ENCODE measurements at places on chromosomes 3 and 15.

GRCh38 chr3:46954178-46954577, 22.4 kb downstream of the CCDC12 start:
- no peak for DNase-seq

- no peak for DNase-seq
Observed at GRCh38 chr15:33008284-33008995, 186.1 kb downstream of the FMN1 start.

DNA sequence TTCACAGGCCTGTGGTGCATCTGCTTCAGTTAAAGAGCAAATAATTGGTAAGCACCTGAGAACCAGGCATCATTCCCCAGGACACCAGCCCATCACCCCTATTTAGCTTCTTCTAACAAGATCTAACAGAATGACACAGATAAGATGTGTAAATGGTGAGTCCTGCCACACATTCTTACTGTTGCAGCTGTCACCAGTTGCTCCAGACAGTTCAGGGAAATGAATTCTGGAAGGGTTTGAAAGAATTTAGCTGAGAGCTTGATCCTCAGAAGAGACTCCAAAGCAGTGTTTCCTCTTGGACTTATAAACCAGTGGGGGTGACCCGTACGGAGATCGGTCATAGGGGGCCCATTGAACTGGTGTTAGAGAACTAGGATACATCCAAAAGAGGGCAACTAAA, 238.0 kb downstream of the MEX3B start:
- DNase-seq: no peak

GRCh38 chr3:171944118-171945016, 95.0 kb upstream of the FNDC3B start:
- no peak for DNase-seq

DNA sequence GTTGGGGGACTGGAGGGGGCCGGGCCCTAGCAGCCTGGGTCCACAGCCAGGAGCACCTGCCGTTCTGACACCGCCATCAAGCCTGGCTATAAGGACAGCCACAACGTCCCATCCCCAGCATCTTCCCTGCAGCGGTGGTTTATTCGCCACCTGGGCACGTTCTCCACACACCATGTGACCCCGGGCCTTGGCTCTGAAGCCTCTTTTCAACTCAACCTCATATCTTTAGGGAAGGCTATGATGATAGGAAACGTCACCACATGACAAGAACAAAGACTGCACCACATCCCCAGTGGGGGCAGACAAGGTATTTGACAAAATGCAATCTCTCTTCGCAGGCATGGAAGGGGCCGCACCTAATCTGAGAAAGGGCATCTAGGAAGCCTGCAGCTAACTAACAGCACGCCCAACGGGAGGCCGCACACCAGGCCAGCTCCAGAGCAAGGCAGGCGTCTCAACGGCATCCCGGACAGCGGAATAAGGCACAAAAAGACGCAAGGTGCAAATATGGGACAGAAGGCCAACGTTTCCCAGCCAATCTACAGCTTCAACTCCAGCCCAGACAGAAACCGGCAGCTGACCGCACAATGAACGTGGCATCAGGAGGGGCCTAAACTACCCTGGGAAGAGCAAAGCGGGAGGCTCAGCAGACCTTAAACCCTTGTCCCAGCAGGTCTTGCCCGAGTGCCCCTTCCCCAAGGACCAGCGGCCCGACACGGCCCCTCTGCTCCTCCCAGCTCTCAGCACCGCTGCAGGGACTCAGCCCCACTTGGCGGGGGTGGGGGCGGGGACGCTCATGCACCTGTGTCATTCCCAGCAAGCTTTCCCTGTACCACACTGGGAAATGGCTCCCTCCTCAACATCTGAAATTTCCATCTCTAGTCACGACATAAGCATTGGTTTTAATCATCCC, 41.9 kb downstream of the NIPA2 start:
- no peak for DNase-seq

GRCh38 chr3:150439657-150440056, 31.6 kb downstream of the TSC22D2 start:
- DNase-seq: no peak

DNA sequence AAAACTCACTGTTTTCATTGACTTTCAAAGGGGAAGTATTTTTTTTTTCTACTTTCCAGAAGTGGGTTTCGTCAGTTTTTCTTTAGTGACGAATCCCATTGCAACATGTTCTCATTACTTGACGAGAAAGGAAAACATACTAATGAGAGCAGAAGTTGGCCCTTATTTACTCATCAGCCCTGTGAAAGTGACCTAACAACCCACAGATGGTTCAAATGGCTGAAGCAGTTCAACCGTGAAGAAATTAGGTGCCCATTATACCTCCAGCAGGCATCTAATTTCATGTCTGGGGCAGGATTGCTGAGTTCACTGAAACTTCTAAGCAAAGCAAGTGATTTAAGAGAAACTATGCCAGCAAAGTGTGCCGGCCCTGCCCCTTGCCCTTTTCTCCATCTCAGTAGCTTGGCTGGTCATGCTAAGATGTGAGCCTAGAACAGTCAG, 9.0 kb downstream of the AQP9 start:
- DNase-seq: no peak

DNA sequence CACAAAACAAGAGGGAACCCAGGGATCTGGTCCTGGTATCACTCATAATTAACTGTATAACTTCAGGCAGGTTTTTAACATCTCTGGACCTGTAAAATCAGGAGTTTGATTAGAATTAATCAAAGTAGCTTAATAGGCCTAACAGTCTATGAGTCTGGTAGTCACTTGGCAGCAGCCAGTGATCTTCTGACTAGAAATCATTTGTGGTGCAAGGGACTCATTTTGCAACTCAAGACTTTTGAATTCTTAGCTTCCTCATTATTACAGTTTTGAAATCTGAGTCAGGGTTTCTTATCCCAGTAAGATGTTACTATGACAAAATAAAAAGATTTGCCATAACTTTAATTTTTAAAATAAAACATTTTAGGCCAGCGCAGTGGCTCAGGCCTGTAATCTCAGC, 70.8 kb downstream of the TMCC1 start:
- no peak for DNase-seq

- DNase-seq: peak; percentile 73
Observed at GRCh38 chr3:69200384-69201068, 78.1 kb upstream of the LMOD3 start.

GRCh38 chr15:43896543-43896942, 69.7 kb downstream of the WDR76 start:
- no peak for DNase-seq

- no peak for DNase-seq
Observed at GRCh38 chr3:192825657-192826200, 91.9 kb downstream of the MB21D2 start.

GRCh38 chr3:168273036-168273435, 177.3 kb upstream of the GOLIM4 start:
- DNase-seq: no peak

GRCh38 chr15:22795206-22796063, 9.0 kb downstream of the NIPA1 start:
- DNase-seq: no peak

DNA sequence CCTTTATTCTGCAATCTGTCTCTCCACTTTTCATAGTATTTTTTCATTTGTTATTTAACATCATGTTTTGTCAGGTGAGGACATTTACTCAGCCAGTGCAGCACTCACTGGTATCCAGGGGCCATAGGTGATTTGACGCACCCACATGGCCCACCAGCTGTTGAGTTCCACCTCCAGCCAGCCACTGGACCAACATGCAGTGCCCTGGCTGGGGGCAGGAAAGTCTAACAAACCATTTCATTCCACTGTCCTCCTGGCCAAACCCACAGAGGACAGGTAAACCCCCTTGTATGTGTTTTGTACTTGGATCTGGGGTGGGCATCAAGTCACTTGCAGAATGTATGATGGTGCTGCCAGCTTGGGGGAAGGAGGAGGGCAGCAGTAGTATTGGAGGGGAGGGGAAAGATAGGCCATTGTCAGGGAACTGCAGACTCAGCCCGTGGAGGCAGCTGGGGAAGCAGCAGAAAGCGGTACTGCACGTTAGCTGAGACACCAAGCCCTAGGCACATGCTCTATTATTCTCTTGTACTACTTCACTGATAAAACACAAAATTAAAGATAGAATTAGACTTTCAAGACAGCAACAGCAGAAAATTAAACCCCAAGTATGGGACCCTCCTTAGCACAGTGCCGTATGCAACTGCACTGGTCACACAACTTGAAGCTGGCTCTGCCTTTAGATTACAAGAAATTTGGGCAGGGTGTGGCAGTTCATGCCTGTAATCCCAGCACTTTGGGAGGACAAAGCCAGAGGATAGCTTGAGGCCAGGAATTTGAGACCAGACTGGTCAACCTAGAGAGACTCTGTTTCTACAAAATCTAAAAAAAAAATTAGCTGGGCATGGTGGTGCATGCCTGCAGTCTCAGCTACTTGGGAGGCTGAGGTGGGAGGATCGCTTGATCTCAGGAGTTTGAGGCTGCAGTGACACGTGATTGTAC, 15.4 kb upstream of the RPL24 start:
- no peak for DNase-seq

- DNase-seq: no peak
Observed at GRCh38 chr3:120429921-120430361, 20.9 kb downstream of the FSTL1 start.

- no peak for DNase-seq
Observed at GRCh38 chr3:106277731-106278130, 408.9 kb upstream of the CBLB start.

DNA sequence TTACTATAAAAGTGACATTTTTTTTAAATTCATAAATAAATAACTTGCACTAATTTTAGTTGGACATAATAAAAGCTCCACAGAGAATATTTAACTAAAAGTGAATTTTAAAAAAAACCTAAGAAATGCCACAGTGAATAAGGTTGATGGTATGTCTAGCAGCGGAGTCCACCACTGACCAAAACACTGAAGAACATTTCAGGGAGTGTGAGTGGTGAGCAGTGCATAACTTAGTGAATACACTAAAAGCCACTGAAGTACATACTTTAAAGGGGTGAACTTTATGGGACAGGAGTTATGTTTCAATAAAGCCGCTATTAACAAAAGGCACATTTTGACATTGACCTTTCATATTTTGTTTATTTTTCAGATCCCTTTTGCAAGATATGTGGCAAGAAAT, 32.3 kb downstream of the SRP14 start:
- no peak for DNase-seq

DNA sequence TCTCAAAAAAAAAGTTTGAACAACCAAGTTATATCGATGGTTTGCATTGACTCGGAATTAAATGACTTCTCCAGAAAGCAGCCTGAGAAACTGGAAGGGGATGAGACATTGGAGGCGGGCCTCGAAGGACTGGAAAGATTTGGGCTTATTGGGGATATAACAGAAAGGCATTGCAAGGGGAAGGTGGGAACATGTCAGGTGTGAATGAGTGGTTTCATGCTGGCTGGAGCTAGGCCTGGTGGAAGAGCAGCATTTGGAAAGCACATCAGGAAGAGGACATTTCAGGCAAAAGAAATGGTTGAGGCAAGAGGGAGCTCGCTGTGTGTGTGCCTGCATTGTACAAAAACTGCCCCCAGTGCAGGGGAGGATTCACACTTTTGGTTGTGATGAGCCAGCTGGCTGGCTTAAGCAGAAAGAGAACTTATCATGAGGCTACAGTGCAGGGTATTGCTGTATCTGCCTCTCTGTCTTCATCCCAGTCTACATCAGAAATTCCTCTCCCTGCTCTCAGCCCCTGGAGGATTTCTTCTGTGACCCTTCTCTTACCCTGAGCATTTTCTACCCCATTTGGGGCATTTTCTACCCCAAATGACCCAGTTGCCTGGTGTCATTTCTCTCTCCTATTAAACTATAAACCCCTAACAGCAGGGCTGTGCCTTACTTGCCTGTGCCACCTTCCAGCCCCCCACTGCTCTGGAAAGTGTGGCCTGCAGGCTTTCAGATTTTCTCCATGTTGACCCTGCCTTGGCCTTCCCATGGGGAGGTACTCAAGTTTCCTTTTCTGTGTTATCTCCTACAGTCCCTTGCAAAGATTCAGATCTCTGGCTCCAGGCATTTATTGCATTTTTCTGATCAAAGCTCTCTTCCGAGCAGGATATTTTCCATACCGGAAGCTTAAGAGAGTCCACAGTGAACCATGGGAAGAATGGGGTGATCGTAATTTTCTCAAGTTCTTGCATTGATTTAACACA, 64.4 kb upstream of the FLNB start:
- no peak for DNase-seq

- DNase-seq: no peak
Observed at GRCh38 chr15:39153716-39154115, 427.2 kb upstream of the THBS1 start.

DNA sequence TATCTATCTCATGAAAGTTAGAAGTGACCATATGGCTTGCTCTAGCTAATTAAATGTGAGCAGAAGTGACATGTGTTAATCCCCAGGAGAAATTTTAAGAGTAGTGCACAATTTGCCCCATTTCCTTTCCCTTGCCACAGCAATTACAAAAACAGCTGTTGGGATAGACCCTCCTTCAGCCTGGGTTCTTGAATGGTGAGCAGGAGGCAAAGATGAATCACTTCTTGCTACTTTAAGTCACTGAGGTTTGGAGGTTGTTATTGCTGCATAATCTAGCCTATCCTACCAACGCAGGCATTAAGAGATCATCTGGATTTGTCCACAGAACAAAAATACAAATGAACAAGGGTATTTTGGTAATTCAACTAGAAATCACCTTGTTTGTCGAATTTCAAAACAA, 51.7 kb upstream of the CAPN7 start:
- no peak for DNase-seq

DNA sequence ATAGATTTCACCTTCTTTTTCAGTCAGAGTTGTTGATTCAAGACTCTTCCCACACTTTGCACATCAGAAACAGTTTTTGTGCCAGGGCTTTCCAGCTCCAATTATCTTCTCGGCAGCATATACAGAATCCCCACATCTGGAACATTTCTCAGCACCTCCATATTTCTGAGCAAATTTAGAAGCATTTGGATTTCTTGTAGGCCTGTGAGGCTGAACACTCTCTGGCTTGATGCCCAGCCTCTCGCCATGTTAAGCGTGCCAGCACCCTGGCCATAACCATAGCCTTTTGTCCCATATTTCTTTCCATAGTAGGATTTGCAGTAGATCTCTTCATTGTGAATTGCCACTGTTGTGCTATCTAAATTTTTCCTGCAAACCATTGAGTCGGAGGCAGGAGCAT, 28.3 kb downstream of the CD80 start:
- DNase-seq: no peak

- DNase-seq: no peak
Observed at GRCh38 chr3:129371041-129371826, 57.2 kb downstream of the EFCAB12 start.

DNA sequence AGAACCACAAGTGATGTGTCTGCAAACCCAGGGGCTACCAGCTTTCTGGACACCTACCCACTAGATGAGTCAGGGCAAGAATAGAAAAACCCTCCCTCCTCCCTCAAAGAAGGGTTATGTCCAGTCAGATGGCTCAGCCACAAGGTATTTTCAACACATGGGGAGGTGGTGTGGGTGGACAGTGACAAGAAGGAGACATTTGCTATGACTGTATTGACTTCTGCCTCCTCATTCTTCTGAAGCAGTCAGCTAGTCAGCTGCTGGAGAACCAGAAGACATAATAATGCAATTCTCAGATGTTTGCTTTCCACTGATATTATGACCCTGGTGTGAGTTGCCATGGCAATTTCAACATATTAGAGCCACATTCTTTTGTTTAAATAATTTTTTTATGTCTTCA, 66.7 kb upstream of the GOLGA8B start:
- no peak for DNase-seq

- DNase-seq: no peak
Observed at GRCh38 chr3:43399034-43399433, 112.7 kb downstream of the SNRK start.
